Neuronal stem cell (in vitro differentiated cells): ENCODE measurements at places on chromosomes 13 and 19.
A peak's percentile ranks its signal among the peaks of the same experiment; 100 is the strongest.

DNA sequence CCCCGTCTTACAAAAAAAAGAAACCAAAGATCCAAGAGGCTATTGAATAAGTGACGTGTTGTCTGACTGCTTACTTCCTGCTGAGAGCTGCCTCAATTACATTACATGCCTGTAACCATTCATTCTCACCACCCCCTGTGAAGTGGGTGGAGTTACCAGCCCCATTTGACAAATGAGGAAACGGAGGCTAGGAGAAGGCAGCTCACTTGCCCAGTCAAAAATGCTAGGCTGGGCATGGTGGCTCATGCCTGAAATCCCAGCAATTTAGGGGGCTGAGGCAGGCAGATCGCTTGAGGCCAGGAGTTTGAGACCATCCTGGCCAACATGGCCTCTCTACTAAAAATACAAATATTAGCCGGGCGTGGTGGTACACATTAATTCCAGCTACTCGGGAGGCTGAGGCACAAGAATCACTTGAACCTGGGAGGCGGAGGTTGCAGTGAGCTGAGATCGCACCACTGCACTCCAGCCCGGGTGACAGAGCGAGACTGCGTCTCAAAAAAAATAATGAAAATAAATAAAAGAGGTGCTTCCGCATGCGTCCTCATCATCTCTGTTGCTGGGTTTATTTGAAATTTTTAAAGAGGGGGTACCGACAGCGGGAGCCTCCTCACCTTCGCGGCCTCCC lies 499 bp downstream of the LSM7 start:
- DNase-seq: peak; percentile 58

DNA sequence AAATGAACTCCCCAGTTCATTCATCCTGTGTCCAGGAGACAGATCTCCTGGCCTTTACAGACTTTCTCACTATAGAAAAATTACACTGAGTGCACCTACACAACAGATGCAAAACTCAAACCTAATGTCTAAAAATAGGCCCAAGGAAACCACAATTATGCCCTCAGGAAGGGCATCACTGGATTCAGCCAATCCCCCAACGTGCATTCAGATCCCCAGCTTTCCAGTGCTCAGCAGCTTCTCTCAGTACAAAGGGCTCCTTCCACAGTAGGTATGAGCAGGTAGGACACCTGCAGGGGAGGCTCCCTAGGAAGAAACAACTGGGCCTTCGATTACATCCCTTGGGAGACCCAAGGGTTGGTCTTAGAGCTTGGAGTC lies 2.1 kb downstream of the ZNF709 start:
- DNase-seq: no peak

GRCh38 chr19:373391-374182 lies 29.0 kb upstream of the MIER2 start:
- DNase-seq: no peak

DNA sequence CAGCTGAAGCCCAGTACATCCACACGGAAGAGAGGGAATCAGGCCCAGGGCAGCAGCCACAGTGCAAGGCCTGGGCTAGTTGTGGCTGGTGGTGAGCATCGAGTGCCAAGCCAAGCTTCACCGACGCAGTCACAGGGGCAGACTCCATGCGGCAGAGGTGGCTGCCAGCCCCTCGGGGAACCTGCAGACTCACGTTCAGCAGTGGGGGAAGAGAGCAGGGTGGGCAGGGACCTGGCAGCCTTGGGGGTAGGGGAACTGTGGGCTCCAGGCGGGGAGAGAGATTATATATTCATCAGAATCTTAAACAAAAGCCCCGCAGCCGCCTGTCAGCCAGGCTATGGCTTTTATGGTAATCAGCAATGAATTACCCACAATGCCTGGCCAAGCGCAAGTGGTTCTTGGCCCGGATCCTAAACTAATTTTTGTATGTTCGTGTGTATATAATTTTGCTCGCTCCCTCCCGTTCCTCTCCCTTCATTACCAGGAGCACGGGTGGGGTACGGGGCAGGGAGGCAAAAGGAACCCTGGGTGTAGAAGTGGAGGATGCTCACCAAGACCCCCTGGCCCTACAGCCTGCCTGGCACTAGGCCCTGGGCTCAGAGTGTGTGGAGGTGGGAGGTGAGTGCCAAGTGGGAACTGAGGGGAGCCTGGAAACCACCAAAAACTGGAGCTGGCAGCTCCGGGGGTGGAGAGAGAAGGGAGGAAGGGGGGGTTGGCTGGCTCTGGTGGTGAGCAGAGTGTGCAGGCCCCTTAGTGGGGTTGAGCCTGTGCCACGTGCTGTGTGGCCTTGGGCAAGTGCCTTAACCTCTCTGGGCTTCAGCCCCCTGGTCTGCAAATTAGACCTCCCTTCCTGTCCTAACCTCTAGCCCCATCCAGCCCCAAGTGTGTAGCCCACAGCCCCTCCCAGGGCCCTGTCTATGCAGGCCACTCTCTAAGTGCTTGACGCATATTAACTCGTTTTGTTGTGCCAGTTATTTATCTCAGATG lies 31.9 kb downstream of the PTPRS start:
- DNase-seq: no peak

DNA sequence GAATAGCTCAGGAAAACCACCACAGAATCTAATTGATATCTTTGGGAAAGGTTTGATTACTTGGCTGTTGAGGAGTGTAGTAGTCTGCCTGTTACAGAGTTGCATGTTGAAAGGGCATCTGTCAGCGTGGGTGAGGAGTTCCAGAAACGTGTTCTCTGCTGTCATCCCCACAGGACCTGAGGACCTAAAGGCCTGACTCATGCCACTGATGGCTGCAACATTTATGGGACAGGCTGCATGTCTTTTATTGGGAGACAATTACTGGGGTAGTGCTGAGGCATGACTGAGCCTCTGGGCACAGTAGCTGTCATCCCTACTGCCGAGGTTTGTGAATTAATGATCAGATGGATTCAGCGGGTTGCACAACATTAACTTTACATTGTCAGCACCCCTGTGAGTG lies 525.9 kb downstream of the GPC6 start:
- DNase-seq: no peak

GRCh38 chr13:48879432-48879831 lies 96.3 kb upstream of the FNDC3A start:
- no peak for DNase-seq

DNA sequence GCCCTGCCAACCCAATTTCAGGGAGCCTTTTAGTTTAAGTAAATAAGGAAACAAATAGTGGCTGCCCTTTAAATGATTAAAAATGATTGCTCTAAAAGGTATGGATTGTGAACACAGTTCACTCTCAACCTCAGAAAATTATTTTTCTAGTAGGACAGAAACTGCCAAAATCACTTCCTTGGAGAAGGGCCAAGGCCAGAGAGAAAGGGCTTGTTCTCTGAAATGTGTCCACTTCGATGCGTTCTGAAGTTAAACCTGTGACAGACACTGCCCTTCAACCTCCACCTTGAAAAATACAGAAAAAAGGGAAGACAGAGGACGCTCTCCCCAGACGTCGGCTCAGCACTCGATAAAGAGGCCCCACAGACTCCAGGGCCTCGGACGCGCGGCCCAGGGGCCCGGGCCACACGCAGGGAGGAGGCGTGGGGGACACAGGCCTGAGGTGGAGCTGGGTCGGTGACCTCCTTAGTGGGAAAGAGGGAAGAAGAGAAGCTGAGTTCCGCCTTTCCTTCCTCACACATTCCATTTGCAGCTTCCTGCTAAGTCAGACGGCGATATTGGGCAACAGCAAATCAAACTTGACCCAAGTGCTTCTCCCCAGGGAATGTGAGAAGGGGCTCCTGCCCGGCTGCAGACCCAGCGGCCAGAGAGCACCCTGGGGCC lies 63.6 kb downstream of the RASA3 start:
- DNase-seq: no peak

- peak; percentile 26 for DNase-seq
These were observed 346.6 kb downstream of the RFC3 start for GRCh38 chr13:34164582-34164981.

DNA sequence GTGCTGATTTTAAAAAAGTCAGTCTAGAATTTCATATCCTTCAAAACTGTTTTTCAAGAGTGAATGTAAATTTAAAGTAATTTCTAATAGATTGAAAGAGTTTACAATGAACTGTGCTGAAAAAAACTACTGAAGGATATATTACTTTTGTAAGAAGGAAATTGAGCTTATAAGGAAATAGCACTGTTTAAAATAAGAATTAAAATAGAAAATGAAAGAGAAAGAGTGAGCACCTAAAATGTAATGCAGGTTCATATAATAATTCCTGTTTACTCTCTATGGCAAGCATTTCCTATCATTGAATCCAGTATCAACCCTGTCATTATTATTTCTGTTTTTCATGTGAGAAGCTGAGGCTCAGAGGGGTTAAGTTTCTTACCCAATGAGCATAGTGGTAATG lies 57.3 kb downstream of the AKAP11 start:
- no peak for DNase-seq

GRCh38 chr19:41218615-41219507 lies at the start of gene AXL:
Gene AXL (plus strand): TSS chr19:41219223. CDS start chr19:41219393, 170 bp downstream.
- DNase-seq: peak; percentile 86

DNA sequence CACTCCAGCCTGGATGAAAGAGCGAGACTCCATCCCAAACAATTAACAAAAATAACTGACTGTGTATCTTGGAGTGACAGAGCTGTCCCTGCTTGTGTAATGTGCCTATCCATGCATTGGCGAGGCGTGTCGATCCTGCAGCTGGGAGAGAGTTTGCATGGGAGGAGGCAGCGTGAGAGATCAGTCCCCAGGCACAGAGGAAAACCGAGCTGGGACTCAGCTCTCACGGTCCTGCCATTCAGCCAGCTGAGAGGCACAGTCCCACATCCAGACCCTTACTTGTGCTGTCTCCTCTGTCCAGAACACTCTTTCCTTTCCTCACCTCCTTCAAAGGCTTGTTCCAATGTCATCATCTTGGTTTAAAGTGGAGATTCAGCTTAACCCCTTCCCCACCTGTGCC lies 11.9 kb upstream of the SULT2B1 start:
- no peak for DNase-seq

GRCh38 chr13:74005320-74006157 lies 128.7 kb downstream of the KLF12 start:
- no peak for DNase-seq

DNA sequence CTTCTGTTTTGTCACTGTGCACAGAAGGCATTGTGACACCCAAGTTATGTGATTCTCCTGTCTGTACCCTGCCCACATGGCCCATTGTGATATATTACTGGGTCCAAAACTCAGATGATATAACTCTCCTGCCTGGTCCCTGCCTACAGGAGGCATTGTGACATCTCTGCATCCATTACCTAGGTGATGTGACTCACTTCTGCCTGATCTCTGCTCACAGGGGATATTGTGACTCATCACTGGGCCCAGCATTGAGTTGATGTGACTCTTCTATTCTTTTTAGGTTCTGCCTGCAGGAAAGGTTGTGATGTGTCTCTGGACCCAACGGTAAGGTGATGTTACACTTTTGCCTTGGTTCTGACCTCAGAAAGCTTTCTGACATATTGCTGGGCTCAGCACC lies 67.9 kb upstream of the ZNF724 start:
- no peak for DNase-seq

DNA sequence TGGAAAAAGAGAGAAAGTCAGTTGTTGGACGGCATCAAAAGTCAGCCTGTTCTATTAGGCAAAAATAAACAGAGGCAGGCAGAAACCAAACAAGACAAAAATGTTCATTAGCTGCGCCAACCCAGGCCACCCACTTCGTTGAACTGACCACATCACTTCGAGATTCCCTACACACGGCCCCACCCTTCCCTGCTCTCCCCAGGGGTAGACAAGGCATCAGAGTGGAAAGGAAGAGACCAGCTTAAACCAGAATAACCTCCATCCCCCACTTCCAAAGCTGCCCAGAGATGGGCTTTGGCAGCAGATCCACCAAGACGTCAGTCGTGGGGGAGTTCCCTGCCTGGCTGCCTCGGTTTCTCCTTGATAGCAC lies 204.6 kb upstream of the TSHZ3 start:
- DNase-seq: no peak

GRCh38 chr13:72689181-72689696 lies 38.2 kb downstream of the MZT1 start:
- no peak for DNase-seq

GRCh38 chr19:42216653-42217519 lies 591 bp downstream of the DEDD2 start:
- DNase-seq: peak; percentile 72

DNA sequence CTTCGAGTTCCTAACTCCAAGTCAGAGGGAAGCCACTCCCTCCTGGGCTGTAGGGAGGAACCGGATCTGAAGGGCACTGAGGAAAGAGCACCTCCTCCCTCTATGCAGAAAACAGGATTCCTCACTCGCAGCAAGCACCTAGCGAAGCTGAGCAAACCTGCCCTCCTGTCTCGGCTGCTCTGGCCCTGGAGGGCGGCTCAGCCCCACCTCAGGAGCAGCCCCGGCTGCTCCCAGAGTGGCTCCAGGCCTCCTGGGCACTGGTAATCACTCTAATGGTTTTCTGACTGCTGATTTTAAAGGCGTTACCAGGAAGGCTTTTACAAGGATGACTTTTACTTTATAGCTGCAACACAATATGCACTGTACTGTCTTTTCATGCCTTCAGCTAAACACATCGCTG lies 312.5 kb downstream of the TEX29 start:
- DNase-seq: no peak

DNA sequence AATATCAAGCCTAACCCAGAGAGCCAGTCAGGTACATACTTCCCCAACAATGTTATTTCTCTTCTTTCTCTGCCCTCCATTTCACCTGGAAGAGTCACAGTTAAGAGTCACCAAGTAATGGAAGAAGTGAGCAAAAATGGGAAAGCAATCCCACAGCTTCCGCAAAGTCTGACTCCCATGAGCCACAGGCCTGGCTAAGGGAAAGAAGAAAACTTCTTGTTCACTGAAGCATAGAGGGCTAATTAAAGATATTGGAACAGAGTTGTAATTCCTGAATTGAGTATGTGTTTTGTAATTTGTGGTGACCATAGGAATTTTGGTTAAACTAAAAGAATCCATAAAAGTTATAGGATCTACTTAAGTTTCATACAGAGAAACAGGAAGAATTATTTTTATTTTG lies 830.9 kb upstream of the PCDH20 start:
- DNase-seq: no peak

- DNase-seq: peak; percentile 76
These were observed 13.2 kb upstream of the LHFPL6 start for GRCh38 chr13:39616087-39616694.

- DNase-seq: no peak
These were observed 21.5 kb downstream of the C13orf46 start for GRCh38 chr13:113952151-113952982.

GRCh38 chr13:36294096-36294495 lies 3.5 kb downstream of the CCDC169 start:
- no peak for DNase-seq

- DNase-seq: no peak
These were observed 38.1 kb upstream of the ZNF766 start for GRCh38 chr19:52231154-52231910.

DNA sequence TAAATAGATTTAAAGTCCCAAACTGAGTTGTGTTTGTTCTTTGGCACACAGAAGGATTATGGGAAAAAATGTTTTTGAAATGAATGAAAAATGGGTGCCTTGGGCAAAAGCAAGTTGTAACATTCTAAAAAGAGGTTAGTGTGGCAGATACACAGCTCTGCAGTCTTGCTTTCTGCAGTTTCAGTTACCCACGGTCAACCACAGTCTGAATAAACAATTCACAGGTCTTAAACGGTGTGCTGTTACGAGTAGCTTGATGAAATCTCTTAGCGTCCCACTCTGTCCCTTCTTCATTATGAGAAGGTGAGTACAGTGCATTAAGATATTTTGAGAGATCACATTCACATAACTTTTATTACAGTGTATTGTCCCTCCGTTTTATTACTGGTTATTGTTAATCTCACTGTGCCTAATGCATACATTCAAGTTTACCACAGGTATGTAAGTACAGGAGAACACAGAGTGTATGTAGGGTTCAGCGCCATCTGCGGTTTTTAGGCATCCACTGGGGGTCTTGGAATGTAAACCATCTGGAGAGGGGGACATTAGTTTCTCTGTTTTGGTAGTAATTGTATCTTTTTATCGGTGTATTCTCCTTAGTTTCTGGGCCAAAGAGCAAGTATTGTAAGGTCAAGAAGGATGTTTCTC lies 8.1 kb downstream of the FARP1 start:
- DNase-seq: no peak
